COR-L47 (cell line): ENCODE measurements at places on chromosomes 12 and 14.

DNA sequence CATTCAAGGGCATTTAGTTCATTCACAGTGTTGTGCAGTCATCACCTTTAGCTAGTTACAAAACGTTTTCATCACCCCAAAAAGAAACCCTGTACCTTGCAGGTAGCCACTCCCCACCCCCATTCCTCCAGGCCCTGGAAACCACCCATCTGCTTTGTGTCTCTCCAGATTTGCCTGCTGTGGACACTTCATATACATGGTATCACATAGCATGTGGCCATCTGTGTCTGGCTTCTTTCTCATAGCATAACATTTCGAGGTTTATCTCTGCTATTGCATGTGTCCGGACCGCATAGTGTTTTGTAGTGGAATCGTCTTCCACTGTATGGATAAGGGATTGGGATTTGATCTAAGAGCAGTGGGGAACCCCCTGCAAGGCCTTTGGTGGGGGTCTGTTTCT, 143.1 kb downstream of the AACS start:
- DNase-seq: no peak

DNA sequence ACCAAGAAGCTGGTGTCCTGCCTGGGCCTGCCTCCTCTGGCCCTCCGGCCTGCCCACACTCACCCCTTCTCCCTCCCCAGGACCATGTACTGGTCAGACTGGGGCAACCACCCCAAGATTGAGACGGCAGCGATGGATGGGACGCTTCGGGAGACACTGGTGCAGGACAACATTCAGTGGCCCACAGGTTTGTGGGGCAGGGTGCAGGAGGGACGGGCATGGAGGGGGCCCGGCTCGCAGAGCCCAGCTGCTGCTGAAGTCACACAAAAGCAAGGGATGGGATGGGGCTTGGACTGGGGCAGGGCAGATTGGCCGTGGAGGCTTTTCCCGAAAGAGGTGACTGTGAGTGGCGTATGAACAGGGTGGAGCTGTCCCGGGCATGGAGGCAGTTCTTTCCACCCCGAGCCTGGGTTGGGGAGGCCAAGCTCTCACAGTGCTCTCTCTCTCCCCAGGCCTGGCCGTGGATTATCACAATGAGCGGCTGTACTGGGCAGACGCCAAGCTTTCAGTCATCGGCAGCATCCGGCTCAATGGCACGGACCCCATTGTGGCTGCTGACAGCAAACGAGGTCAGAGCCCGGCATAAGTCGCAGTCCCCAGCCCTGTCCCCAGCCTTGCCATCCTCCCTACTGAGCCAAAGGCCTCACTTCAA, 7.8 kb upstream of the NXPH4 start:
- DNase-seq: no peak

DNA sequence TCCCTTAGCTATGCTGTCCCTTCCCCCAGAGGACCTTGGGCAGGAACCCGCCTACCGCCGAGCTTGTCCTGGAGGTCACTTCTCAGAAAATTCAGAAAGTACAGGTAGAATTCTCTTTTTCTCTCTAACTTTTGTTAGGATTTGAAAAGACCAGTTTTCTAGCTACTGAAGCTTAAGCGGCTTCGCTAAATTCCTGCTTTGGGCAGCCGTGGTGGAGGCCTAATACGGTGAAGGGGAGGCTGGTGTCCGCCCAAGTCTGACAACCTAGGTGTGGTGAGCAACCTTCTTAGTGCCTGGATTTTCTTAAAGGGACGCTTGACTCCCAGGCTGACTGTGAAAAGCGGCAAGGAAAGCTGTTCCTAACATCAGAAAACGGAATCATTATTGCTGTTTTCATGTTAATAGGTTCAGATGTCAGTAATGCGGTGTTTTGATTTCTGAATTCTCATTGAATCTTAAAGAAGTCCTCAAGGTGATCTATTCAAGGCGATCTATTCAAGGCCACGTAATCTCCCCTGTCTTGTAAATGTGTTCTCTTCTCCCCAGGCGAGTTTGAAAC, 835 bp downstream of the FGD4 start:
- DNase-seq: no peak

- no peak for DNase-seq
Observed at GRCh38 chr12:117279606-117280005, 81.8 kb downstream of the NOS1 start.

DNA sequence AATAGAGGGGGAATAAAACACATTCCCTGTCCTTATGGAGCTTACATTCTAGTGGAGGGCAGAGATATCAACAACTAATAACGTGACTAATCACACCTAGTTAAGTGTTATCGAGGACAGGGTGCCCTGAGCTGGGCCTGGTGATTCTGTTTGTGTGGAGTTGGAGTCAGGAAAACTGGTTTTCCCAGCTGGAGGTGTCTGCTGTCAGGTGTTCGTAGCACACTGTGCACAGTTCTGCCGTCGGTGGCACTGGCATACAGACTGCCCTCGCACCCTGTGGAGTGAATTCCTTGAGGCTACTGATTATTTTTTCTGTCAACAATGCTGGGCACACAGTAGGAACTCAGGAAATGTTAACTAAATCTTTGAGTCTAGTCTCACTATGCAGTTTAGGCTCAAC, 900 bp upstream of the MTERF2 start:
- no peak for DNase-seq

GRCh38 chr12:121806009-121806545, 2.3 kb downstream of the SETD1B start:
- DNase-seq: peak; percentile 6

GRCh38 chr12:8852119-8852518, 29.7 kb downstream of the A2ML1 start:
- DNase-seq: no peak

DNA sequence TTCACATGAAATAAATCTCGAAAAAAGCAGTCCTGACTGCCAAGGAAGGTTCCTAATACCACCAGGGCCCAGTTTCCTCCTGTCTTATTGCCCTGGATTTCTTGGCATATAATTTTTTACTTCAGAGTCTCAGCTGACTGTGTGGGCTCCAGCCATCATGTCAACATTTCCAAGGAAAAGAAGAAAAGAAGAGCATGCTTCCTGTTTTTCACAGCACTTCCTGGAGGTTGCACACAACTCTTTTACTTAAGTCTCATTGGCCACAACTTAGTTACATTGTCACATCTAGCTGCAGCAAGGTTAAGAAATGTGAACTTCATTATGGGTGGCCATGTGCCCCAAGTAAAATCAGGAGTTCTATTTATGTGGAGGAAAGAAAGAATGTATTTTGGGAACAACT, 24.3 kb downstream of the DACT1 start:
- DNase-seq: no peak

GRCh38 chr12:102197789-102198188, at the start of gene PMCH:
PMCH (minus strand) TSS chr12:102197833; CDS start chr12:102197770, 63 bp downstream.
- no peak for DNase-seq

GRCh38 chr14:64193821-64194220, 100.3 kb downstream of the ESR2 start:
- no peak for DNase-seq

DNA sequence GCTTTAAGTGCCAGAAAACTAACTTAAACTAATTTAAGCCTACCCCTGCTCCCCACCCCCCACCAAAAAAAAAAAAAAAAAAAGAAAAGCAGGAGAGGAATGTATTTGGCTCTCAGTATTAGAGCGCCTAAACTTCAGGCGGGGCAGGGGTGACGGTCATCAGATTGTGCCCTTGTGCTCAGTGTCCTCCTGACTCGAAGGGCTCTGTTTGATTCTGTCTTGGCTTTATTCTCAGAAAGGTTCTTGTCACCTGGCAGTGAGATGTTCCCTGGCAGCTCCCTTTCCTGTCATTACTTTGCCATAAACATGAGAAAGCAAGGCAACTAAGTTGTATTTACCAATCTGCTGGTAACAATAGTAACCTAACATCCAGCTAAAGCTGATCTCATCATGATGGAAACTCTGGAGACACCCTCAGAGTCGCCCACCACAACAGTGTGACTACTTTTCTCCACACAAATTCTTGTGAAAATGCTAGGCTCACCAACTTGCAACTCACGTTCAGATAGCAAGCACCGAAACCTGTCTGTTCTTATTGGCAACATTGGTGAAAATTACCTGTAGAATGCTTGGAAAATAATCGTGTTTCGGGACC, 39.0 kb upstream of the WNK1 start:
- DNase-seq: no peak

GRCh38 chr12:128637642-128638606, 185.8 kb downstream of the SLC15A4 start:
- DNase-seq: no peak

DNA sequence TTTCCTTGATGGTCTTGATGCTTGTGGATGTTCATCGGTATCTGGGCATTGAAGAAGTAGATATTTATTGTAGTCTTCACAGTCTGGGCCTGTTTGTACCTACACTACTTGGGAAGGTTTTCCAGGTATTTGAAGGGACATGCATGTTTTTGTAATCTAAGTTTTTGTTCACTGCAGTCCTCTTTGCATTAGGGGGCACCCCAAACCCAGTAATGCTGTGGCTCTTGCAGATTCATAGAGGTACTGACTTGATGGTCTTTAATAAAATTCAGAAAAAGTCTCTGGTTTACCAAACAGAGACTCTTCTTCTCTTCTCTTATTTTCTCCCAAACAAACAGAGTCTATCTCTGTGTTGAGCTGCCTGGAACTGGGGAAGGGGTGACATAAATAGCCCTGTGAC, 150.9 kb upstream of the SLC16A7 start:
- DNase-seq: no peak

DNA sequence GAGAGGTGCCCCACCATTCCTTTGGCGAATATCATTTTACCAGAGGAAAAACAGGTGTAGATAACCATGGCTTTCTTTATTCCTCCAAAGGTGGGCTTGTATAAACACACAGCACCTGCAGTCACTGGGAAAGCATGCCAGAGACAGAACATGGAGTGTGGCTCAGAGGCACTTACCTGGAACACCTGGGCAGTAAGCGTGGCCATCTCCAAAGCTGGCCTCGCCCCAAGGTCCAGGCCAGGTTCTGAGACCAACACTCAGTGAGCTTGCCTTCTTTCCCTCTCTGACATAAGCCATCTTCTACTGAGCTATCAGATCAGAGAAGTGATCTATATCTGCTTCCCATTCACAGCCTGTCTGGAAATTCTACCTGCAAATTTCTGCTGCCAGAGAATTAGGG, 70.5 kb downstream of the NUAK1 start:
- DNase-seq: no peak

DNA sequence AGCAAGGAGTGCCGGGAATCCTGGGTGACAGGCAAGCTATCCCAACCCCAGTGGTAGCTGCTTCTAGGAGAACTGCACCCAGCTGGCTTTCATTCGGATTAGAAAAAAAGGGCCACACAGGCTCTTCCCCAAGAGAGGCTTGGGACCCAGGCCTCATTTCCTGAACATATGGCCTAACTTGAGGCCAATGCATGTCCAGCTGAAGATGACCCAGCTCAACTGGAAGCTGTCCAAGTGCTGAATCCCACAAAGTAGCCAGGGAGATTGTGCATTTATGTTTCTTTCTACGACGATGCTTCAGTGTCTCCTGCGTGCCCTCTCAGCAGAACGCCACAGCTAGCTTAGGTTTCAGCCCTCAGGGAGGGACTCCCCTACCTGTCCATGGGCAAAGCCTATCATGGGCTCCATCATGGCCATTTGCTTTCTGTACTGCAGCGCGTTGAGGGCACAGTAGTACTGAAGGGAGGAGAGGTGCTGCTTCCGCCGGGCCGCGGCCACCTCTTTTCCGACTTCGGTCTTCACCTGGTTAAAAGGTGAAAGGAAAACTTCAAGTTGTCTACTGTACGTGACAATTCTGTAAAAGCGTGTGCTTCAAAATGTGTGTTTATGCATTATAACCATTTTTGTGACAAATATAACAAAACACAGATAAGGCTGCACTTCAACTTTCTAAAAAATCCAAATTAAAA, 29.1 kb downstream of the APPL2 start:
- no peak for DNase-seq

GRCh38 chr14:33682760-33683159, 268.1 kb downstream of the EGLN3 start:
- no peak for DNase-seq

DNA sequence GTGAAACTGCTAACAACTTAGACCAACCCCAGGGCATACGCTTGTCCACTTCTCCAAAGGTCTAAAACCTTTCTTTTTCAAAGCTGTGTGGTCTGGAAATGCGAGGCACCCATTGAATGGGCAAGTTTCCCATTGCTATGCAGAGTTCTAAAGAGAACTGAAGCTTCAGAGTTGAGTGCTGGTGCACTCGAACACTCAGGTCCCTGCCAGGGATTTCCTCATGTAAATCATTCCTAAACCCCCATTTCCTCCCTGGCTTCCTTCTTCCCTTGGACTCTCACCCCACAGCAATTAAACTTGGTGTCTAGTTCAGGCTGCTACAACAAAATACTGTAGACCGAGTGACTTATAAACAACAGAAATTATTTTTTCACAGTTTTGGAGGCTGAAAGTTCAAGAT, 2.2 kb upstream of the PXN start:
- no peak for DNase-seq

- no peak for DNase-seq
Observed at GRCh38 chr12:56034586-56035332, 7.0 kb upstream of the RPS26 start.

DNA sequence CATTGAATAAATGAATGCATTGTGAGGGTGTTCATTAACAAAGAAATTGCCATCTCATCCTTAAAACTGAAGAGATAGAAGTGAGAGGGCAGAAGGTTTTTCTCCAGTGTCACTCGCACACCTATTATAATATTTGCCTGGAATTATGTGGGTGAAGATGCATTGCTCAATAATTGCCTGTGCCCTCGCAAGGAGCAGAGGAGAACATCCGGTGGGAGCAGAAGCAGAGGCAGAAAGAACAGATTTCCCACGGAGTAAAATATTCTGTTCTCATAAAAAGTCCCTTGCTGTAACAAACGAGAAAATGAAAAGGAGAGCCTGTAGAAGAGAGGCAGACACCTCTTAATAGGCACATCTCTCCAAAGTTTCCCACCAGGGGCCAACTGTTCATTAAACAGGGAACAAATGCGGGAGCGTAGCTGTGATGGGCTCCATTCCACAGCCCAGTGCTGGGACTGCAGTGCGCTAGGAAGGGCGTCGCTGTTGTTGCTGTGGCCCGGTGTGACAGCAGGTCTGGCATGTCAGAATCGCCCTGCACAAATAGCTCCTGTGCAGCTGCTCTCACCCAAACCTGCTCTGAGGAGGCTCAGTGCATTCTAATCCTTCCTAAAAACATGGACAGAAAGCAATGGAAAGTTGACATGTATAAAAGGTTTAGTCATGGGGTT, 359.8 kb downstream of the APAF1 start:
- DNase-seq: no peak

- DNase-seq: no peak
Observed at GRCh38 chr12:120698665-120699064, 11.6 kb upstream of the UNC119B start.

DNA sequence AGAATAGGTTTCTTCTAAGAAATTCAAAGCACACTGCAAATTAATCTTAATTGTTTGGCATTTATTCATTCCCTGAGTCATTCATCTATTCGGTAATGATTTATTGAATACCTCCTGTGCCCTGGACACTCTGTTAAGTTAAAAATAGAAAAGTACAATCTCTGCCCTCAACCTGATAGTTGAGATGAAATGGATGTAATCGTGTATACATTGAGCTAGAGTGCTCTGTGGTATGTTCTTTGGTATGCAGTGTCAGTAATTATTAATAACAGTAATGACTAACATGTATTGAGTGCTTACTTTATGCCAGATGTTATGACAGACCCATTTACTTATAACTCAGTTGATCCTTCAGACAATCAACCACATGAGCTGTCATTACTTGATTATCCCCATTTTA, 47.6 kb downstream of the UTP20 start:
- no peak for DNase-seq
